ENCODE measurements at places on chromosomes 6 and 20.

GRCh38 chr6:13715444-13715883, 3.8 kb upstream of the RANBP9 start:
- no peaks in the 10 kb centered on the region for H3K27me3 ChIP-seq
- H3K4me1 ChIP-seq = peaks cover 9% of the 10 kb centered on the region
- no peak overlapping the region for H3K27ac ChIP-seq
- no peak for DNase-seq
- H3K4me3 ChIP-seq = no peak overlapping the region

DNA sequence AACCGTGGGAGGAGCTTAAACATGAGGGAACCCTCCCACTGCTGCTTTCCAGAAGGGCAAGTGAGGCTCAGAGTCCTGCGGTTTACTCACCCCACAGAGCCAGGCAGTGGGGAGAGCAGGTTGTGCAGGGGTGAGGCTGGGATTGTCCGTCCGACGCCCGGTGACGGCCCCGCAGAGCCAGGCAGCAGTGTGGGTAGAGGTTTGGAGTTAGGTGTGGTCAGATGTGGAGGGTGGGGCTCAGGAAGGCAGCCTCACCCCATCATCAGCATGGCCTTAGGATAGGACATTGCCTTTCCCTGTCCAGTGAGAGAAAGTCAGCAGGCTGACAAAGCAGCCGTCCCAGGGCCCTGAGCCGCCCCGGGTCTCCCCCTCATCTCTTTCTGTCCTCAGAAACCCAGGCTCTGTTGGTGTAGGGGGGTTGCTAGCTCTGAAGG, 234.6 kb downstream of the DLL1 start:
- no peaks in the 10 kb centered on the region for H3K36me3 ChIP-seq
- no peak overlapping the region for H3K27ac ChIP-seq
- H3K4me3 ChIP-seq = no peak overlapping the region
- no peaks in the 10 kb centered on the region for H3K4me1 ChIP-seq
- no peaks in the 10 kb centered on the region for H3K27me3 ChIP-seq

GRCh38 chr6:99002831-99003230, 55.1 kb upstream of the FBXL4 start:
- H3K27me3 ChIP-seq = peaks cover 15% of the 10 kb centered on the region
- H3K27ac ChIP-seq = no peak overlapping the region
- no peak overlapping the region for H3K4me3 ChIP-seq
- H3K4me1 ChIP-seq = no peaks in the 10 kb centered on the region
- DNase-seq = peak; percentile 12

DNA sequence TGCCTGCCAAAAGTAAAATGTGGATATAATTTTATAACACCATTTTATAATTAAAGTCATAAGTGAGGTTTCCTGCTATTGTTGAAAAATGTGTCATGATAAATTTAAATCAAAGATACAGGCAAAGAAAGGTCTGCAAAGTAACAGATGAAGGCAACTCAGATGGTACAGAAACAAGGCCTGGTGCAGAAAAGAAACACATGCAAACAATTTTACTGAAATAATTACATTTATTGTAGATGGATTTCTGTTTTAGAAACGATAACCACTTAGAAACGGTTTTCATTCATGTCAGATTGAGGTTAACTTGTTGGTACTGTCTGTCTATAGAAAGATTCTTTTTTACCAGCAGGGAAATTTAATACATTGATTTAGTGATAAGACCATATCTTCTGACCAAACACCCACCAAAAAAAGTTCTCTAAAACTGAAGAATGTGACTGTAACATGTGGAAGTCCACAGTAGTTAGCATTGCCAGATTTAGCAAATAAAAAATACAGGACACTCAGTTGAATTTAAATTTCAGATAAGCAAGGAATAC, 105.5 kb upstream of the FERMT1 start:
- no peak overlapping the region for H3K27ac ChIP-seq
- no peaks in the 10 kb centered on the region for H3K27me3 ChIP-seq
- H3K36me3 ChIP-seq = no peaks in the 10 kb centered on the region
- DNase-seq = no peak
- H3K4me1 ChIP-seq = no peaks in the 10 kb centered on the region

Measured in GM23248 (cell line).